ENCODE measurements at places on chromosomes 16 and 17.
A peak's percentile ranks its signal among the peaks of the same experiment; 100 is the strongest.

DNA sequence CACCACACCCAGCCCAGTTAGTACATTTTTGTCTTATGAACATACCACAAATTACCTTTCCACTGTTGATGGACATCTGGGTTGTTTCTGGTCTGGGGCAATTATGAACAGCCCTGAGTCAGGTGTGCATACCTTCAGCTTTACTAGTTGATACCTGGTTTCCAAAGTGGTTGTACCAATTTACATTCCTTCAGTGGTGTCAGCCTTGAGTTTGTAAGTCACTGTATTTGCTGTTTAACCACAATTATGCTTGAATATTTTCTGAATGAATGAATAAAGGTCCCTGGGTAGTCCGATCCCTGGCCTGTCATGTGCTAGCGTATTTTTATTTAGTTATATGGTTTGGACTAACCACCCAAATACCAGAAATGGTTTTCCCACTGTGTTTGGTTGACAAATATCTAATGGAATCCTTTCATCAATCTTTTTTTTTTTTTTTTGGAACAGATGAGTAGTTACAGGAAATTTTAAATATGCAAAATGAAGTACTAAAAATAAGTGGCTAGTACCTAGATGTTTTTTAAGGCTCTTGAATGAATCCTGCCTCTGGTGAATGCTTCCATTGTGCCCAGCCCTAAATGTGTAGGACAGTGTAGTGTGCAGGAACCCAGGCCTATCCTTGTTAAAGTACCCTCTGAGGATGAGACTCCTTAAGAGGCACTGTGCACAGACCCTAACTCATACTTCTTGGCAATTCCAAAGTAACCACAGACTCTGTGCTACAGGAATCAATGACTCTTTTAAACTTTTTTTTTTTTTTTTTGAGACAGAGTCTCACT, 3.7 kb downstream of the DUSP14 start:
- DNase-seq = no peak

- no peak for DNase-seq
Measured at GRCh38 chr16:5508371-5508770, 410.8 kb upstream of the EEF2KMT start.

GRCh38 chr16:56652600-56652999, 914 bp downstream of the MT1B start:
- DNase-seq = no peak

DNA sequence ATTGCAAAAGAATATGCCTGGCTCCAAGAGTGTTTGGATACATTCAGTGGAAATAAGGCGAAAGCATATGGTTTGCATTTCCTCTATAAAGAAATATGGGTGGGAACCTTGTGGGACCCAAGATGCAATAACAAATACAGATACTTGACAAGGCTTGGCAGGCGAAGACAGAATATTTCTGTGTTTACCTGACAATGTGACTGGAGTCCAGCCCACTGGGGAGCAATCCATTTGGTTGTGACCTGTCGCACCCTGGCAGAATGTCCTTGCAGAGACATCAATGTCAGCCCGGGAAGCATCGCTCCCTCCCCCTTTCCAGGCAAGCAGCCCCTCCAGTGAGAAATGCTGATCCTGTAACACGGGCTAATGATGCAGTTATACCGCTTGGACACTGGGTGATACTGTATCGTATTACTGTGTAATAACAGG, 296.6 kb downstream of the MAF start:
- DNase-seq = no peak

GRCh38 chr17:59963738-59964481, 630 bp downstream of the RNFT1 start:
- DNase-seq = peak; percentile 14

DNA sequence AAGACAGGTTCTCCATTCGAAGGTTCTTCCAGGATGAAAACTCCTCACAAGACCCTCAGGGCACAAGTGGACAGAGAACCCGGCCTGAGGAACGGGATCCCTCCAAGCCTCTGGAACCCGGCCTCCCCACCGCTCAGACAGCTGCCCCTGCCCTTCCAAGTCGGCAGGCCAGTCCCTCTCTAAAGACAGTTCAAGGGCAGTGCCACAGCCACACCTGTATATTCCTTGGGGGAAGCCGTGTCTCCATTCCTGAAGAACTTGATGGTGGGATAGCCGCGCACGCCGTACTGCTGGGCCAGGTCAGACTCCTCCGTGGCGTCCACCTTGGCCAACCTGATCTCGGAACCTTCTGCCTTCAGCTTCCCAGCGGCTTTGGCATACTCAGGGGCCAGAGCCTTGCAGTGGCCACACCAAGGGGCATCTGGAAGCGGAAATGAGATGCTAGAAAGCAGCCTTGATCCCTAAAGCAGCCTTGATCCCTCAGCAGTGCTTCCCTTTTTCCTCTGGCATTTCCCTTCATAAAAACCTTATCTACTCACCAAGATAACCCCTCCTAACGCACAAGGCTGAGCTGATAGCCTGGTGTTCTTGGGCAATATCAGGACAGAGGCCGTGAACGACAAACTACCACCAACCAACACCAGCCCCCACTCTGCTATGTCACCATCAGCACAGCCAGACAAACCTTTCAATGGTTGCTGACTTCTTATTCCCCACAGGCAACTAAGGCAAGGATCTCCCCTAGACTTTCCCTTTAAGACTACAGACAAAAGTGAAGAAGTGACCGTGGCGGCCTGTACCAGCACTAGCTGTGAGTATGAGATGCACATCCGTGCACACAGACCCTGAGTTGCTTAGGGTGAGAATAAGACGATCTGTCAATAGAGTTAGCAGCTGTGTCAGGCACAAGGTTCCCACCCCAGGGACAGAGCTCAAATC, 1.1 kb downstream of the P4HB start:
- no peak for DNase-seq

DNA sequence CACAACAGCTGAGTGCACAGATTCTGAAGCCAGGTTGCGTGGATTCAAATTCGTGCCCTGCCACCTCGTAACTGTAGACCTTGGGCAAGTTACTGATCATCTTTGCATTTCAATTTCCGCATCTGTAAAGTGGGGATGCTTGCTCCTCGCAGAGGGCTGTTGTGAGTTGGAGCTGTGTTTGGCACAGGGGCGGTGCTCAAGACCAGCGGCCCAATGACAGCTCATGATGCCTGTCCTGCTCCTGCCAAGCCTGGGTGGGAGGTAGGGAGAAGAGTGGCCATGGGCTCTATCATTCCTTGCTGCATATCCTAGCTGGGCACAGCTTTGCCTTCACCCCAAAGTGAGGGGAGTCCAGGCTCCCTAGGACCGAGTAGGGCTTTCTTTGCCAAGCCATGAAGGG, 12.6 kb downstream of the NXPH3 start:
- DNase-seq = no peak

GRCh38 chr17:72273289-72274056, 152.7 kb downstream of the SOX9 start:
- DNase-seq = no peak

- no peak for DNase-seq
Measured at GRCh38 chr17:1868090-1868489, 38.3 kb downstream of the RPA1 start.

- DNase-seq = no peak
Measured at GRCh38 chr17:50916026-50916707, 50.0 kb upstream of the TOB1 start.

DNA sequence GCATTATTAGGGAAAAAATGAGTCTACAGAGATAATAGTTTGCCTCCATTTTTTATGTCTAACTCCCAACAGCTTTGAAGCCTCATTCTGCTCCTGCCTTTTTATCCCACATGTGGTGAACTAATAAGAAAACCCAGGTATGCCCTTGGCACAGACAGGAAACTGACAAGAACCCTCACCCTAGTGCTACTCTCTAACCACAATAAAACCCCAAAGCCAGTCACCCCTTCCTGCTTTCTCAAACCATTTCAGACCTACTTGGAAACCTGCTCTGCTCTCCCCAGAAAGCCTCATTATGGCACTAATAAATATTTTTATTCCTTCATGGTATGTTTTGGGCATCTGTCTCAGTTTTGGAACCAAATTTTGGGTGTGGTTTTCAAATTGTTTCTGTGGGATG, 3.9 kb upstream of the MARVELD3 start:
- no peak for DNase-seq

- DNase-seq = no peak
Measured at GRCh38 chr16:8729779-8730334, 55.4 kb downstream of the ABAT start.

DNA sequence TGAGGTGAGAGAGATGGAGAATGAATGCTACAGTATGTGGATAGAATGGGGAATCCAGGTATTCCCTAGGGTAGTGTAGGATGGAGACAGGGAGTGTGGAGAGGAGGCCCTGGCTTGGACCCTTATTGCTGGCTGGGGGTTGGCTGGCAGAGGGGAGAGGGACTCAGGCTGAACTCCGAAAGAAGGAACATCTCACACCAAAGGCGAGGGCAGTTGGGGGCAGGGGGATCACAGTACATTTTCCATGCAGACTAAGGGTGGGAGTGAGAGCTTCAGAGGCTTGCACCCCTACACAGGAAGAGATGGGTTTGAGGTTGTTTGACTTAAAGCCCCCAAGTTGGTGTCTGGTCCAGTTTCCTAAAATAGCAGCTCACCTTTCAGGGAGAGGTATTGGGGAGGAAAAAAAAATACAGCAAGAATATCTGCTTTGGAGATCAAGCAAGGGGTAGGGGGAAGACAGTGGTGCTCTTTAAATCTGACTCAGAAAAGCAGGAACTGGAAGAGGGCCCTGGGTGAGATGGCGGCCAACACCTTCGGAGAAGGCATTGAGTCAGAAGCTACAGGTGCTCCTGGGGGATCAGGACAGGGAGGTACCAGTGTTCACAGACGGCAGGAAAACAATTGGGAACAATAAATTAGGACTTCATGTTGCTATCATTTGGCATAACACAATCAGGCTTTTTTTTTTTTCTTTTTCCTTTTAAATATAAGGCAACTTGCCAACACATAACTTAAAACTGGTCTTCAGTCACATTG, 12.4 kb downstream of the TRAF4 start:
- no peak for DNase-seq

GRCh38 chr17:79626156-79626890, 15.5 kb upstream of the RBFOX3 start:
- DNase-seq = no peak

DNA sequence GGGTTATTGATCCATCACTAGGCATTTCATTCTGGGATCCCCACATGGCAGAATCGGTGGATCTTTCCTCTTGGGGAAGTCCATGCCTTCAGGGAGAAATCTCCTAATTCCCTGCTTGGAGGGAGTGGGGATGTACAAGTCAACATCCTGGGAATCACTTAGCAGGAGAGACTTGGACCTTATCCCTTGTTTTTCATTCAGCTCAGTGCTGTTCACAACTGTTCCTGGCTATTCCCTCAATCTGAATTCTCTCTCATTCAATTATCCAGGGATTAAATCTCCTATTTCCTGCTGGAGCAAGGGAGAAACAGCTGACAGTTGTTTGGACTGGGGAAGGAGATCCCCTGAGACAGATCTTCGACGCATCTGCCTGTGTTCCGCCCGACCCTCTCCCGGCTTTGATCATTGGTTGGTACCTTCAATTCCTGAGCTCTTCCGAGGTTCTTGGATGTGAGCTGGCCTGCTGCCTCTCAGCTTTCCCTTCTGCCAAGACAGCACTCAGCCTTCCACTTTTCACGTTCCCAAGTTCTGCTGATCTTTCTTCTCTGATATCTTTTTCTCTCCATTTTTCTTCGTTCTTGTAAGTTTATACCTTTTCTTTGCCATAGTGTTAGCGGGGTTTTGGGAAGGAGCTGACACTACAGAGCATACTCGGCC, 115.4 kb upstream of the GNAO1 start:
- DNase-seq = no peak

DNA sequence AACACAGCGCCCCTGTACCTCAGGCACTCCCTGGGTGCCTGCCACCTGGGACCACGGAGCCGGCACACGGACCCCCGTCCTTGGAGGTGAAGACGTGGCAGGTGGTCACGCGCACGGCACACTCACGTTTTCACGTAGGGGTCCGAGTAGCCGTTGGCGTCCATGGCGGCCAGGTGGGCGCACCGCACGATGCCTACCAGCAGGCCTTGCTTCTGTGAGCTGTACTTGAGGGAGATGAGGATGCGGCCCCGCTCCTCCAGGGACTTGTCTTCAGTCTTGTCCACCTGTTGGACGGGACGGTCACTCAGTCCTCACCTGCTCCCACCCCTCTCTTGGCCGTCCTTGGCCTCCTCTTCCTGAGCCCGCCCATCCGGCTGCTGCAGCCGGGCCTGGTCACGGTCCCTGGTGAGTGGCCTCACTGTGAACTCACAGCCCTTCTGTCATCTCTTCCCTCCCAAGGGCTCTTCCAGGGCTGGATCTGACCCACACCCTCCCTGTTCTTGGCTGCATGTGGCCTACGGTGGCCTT, 18.8 kb downstream of the SCGB1C2 start:
- DNase-seq = no peak

- no peak for DNase-seq
Measured at GRCh38 chr16:180101-180675, at the start of gene HBQ1. Gene HBQ1 (plus strand): TSS chr16:180459. CDS start chr16:180487, 28 bp downstream.

GRCh38 chr17:58420827-58421226, 3.5 kb upstream of the RNF43 start:
- DNase-seq = no peak

- DNase-seq = no peak
Measured at GRCh38 chr16:4749700-4750257, 15.4 kb downstream of the DNAAF8 start.

- no peak for DNase-seq
Measured at GRCh38 chr17:33459078-33459940, 166.2 kb upstream of the ASIC2 start.

GRCh38 chr16:85302018-85302847, 190.0 kb upstream of the CIBAR2 start:
- DNase-seq = no peak

DNA sequence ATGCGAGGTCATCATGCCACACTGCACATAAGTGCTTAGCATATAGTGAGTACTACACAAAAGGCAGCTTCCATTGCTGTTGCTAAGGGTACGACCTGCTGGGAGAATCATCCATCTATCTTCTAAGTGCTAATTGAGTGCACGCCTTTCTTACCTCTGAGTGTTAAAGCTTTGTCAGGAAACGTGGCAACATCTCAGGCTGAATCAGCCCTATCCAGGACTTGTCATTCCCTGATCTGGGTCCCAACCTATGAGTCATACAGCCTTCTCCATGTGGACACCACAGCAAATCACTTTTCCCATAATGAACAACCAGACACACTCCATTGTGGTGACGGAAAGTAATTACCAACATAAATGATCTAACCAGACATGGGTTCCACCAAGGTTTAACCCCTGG, 201.1 kb upstream of the MAF start:
- DNase-seq = no peak

- DNase-seq = no peak
Measured at GRCh38 chr17:1709403-1709951, 700 bp downstream of the TLCD2 start.

DNA sequence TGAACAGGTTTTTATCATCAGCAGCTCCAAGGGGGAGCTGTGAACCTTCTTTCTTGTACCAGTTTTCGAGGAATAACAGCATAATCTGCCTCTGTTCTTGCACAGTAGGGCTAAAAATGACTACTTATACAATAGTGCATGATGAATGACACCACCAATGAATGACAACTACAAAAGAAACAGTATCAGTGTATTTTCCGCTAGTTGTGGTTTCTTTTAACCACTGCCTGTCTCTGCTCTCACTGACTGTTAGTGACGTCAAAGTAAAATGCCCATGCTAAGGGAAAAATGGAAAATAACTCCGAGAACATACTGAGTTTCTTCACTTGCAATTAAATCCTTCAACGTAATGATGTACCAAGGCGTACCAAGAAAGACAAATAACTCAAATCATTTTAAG, 294.9 kb downstream of the MAP2K6 start:
- no peak for DNase-seq

GRCh38 chr17:65609749-65610148, 48.3 kb upstream of the AXIN2 start:
- no peak for DNase-seq

Measured in stimulated activated CD8-positive, alpha-beta memory T cell treated with anti-CD3 and anti-CD28 coated beads, Interleukin-7, amount 100 ng/mL, for 24 hours (primary cell).